ENCODE measurements at places on chromosomes 2 and 18.
A peak's percentile ranks its signal among the peaks of the same experiment; 100 is the strongest.

DNA sequence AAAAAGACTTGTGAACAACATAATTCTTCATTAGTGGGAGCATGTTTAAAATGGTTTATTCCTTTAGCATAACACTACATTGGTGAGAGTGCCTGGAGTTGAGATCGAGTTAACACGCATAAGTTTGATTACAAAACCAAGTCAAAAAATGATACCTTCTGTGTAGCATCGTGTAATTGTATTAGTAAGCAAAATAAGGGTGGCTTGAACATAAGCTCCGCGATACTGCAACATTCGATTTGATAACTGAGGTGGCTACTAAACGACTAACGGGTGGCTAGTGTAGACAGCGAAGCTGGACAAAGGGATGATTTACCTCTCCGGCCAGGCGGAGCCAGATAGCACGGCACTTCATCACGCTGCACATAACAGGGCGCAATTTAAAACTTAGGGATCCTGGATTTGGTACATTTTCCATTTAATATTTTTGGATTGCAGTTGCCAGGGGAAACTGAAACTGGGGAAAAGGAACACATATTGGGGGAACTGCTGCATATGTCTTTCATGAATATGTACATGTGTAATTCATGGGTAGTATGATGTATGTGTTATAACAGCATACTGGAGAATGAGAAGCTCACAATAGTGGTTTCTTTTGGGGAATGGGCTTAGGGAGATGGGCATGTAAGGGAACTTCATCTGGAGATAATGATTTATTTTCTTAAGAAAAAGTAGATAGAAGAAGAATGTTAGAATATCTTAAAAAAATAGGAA is 36.4 kb upstream of the TOGARAM2 start:
- no peak for DNase-seq

DNA sequence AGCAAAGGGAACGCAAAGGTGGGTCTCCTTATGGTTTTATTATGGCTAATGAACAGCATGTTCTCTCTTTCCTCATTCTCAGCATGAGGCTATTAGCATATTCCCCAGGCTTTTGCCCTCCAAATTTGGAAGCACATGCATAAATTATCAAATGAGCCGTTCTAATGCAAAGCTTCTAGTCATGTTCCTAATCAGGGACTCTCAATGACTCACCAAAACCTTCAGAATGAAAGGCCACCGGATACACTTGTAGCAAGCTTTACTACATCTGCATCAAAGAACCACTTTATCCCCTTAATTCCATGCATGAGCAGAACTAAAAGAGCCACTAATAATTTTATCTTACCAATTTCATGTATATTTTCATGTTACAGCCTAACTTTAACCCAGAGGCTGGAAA is 310.5 kb downstream of the LRATD1 start:
- DNase-seq: no peak

DNA sequence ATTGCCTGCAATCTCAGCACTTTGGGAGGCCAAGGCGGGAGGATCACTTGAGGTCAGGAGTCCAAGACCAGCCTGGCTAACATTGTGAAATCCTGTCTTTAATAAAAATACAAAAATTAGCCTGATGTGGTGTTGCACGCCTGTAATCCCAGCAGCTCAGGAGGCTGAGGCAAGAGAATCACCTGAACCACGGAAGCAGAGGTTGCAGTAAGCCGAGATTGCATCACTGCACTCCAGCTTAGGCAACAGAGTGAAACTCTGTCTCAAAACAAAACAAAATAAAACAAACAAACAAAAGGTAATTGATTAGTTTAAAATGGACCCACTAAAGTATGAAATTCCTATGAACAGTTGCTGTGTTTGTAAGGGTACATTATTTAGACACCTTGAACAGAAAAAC is 39.8 kb downstream of the CDH7 start:
- DNase-seq: no peak

- no peak for DNase-seq
These were observed 250.9 kb downstream of the PTH2R start for GRCh38 chr2:208657468-208657867.

DNA sequence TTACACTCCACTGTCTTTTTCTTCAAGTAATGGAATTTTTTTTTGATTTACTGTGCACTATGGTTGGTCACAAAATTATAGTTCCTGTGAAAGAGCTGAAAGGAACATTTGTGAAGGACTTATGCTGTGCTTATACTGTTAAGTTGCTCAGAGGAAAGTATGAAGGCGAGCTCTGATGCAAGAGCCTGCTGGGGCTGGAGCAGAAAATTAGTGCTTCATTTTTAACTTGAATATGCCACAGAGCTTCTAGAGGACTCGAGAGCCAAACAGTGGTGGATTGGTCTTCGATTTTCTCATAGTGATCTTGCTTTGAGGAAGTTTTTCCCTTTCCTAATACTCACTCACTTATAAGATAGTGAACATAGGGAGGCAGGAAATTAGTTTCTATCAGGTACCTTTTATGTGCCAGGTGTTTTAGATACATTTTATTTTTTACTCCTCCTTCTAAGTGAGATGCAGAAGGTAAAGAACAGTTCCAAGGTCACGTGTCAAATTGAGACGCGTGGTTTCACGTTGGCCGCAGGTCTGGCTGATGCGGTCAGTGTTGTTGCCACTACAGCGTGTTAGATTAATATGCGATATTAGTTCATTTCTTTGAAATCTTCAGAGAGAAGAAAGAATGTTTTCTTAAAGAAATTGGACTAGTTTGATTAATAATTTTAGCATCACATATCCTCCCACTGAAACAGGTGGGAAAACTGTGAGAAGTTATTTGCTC is 20.2 kb downstream of the GATA6 start:
- no peak for DNase-seq

- DNase-seq: no peak
These were observed 79.3 kb upstream of the LGALSL start for GRCh38 chr2:64374686-64375085.

DNA sequence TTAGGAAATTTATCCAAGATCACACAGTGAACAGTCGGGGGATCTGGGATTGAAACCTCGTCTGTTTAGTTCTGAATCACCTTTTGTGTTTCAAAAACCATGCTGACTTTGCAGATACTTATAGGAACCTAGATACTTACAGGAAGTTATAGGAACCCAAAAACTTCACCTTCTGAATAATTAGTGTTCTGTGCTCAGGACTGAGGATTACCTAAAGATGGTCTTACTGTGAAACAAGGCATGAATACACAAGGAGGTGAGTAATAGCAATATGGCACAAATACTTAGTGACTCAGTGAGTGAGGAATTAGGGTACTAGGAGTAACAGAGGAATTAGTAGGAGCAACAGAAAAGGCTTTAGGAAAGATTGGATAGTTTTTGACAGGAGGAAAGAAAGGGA is 145.5 kb downstream of the LRATD1 start:
- no peak for DNase-seq

DNA sequence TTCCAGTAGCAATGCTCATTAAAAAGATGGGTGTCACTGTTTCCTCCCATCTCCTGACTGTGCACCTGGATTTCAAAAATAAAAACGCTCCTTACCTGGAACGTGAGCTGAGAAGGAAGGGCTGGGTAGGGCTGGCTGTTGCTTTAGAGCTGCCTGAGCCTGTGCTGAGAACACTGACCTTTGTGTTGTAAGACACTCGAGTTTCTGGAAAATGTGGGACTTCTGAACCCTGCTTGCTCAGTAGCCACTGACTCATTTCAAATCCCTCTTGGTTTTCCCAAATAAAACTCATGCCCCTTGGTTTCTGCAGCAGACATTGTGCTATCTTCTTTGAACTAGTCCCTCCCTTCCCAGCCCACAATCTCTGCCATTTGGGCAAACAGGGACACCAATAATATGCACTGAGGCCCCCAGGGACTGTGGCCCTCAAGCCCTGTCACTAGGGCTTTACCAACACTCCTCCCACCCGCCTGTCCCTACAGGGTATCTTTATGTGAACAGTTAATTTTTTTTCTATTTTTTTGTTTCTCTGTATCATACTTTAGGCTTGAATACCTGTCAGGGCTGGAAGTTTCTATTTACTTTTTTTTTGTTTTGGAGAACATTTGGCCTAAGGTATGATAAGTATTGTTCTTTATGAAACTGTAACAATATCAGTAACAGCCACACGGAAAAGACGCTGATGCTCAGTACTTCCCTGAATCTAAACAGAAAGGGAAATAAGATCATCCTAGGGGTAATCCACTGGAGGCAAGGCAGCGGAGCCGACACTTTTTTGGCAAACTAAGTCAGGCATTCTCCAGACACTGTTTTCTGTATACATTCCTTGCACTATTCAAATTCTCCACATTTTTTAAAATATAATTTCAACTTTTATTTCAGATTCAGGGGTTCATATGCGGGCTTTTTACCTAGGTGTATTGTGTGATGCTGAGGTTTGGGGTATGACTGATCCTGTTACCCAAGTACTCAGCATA is 280.2 kb downstream of the STK39 start:
- DNase-seq: no peak

DNA sequence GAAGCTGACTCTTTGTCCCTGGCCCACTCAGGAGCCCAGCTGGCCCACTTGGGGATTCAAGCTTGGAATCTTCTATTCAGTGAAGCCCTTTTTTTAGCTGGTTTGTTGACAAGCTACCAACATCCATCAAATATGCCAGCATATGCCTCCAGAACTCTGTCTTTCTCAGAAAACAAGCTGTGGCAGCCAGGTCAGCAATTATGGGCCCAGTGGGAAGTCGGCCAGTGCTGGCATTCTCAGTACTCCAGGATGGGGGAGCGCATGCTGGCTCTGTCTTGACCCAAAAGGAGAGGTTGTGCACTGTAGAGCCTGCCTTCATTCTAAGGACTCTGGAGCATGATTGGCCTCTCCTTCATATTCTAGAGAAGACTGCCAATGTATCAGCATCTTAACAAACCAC is 401.5 kb downstream of the CNTNAP5 start:
- DNase-seq: no peak

DNA sequence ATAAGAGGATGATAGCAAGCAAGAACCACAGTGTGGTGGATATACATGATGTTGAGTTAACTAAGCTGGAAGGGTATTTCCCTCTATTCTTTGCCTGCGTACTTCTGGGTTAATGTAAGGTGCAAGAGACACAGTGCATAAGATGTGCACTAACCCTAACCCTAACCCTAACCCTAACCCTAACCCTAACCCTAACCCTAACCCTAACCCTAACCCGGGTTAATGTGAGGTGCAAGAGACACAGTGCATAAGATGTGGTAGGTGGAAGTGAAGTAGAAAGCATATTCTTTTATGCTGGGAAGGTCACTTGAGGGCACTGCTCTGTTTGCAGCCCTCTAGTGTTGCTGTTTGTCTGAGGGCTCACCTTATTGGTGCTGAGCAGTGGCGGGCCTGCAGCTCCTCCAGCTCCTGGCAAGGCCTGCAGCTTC is 181.5 kb upstream of the ITGA4 start:
- no peak for DNase-seq

GRCh38 chr2:75064691-75065396 is 106.4 kb downstream of the POLE4 start:
- DNase-seq: peak; percentile 13

DNA sequence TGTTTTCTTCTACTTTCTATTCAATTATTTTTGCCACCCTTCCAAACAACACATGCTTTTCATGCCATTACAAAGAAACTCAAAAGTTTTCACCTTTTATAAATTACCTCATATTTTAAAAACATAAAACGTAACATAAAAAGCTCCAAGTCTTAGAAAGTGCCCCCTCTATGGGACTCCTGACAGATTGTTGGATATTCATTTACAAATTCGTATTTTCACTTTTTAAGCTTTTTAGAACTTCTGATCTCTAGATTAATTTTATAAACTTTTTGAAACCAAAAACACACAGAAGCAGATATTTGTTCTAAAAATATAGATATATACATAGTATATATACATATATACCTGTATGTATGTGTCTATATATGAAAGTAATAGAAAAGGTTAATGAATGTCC is 1.5 kb downstream of the COL5A2 start:
- no peak for DNase-seq

- DNase-seq: no peak
These were observed 312.0 kb downstream of the IRS1 start for GRCh38 chr2:226487573-226487972.

DNA sequence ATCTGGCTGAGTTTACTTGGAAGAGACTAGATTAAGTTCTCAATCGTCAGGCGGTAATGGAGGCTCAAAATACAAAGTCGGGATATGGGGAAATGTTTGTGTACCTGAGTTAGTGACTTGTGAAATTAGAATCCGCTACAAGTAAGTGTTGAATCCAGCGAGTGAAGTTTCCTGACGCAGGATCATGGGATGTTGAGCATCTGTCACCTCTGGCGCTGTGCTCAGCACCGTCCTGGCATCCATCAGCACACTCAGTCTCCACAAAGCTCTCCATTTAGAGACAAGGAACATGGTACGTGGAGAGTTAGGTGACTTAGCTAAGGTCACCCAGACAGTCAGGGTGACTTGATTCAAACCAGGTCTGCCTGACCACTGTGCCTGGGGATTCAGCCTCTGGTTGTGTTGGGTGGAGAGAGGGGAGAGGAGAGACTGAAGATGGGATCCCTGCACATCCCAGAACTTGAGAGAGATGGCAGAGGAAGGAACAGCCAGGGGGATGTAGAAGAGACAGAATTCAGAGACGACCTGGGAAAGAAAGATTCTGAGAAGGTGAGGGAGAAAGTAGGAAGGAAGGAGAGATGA is 251.2 kb downstream of the ACKR3 start:
- DNase-seq: no peak

- no peak for DNase-seq
These were observed 18.3 kb upstream of the ARHGAP15 start for GRCh38 chr2:143110758-143111428.

GRCh38 chr18:49733321-49733720 is 80.0 kb downstream of the ACAA2 start:
- DNase-seq: no peak

DNA sequence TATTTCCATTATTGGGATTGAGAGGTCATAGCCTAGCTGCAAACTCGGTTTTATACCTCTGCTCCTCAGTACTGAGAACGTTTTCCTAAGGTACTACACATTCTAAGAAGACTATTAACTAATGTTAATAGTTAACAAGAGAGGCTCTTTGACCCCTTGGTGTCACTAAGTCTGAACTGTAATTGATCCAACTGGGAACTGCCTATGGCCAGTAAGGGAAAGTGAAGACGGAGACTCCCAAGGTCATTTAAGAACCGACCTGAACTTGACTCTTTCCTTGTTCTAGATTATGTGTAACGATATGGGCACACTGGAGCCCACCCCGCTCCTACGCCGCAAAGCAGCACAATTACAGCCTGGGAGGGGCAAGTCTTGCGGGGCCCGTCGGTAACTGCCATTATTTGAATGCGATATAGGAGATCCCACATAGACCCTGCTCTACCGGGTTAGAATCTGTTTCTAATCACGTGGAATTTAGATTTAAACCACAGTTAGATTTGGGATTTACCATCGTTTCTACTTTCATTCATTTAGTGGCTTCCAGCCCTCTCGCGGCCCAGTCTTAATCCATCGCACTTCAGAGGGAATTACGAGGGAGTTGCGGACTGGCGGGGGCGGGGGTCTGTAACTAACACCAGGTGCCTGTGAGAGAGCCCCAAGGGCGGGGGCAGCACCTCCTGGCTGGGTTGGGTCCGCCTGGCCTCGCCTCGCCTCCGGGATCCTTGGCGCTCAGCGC is 84.1 kb upstream of the EPB41L3 start:
- no peak for DNase-seq

All from stimulated activated CD8-positive, alpha-beta memory T cell treated with anti-CD3 and anti-CD28 coated beads, Interleukin-7, amount 100 ng/mL, for 48 hours (primary cell).